Prostate gland (tissue), 2 donors: ENCODE measurements at places on chromosomes 13 and 19. TPM values are rescaled to one million over a fixed set of nuclear protein-coding genes. Genes with fewer than 3 reads are reported as not detected.
A peak's percentile ranks its signal among the peaks of the same experiment; 100 is the strongest.

The CFD gene
- 167 TPM for total RNA-seq

The AMH gene
- total RNA-seq, result 160 TPM

The TNNI3 gene
- total RNA-seq, result 12.4 TPM

The NBEA gene
- 13.6 TPM for total RNA-seq

The LHB gene
- total RNA-seq, result not detected

The SELENOW gene
- total RNA-seq, result 565 TPM

The PLPPR3 gene
- 0.27 TPM for total RNA-seq

The CCNE1 gene
- 8.0 TPM for total RNA-seq

DNA sequence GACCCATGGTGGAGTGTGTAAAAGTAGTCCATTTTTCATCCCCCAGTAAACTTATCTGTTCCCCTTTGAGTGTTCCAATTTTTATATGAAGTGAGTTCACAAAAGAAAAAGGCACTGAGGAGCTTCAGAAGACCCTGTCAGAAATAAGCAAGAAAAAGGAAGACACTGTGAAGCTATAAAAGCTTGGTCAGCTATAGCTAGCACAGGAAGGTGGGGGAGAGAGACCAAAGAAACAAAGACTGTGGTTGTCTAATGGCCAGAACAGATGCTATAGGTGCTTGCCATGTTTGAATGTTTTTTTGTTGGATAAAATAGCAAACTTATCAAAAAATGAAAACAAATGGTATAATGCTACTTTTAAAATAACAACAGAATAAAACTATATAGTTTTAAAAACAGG lies 46.5 kb downstream of the RCBTB2 start:
- no peak overlapping the region for H3K4me3 ChIP-seq
- H3K36me3 ChIP-seq, result no peaks in the 10 kb centered on the region
- H3K27ac ChIP-seq, result no peak overlapping the region
- H3K27me3 ChIP-seq, result no peaks in the 10 kb centered on the region
- DNase-seq, result no peak
- H3K4me1 ChIP-seq, result no peaks in the 10 kb centered on the region

DNA sequence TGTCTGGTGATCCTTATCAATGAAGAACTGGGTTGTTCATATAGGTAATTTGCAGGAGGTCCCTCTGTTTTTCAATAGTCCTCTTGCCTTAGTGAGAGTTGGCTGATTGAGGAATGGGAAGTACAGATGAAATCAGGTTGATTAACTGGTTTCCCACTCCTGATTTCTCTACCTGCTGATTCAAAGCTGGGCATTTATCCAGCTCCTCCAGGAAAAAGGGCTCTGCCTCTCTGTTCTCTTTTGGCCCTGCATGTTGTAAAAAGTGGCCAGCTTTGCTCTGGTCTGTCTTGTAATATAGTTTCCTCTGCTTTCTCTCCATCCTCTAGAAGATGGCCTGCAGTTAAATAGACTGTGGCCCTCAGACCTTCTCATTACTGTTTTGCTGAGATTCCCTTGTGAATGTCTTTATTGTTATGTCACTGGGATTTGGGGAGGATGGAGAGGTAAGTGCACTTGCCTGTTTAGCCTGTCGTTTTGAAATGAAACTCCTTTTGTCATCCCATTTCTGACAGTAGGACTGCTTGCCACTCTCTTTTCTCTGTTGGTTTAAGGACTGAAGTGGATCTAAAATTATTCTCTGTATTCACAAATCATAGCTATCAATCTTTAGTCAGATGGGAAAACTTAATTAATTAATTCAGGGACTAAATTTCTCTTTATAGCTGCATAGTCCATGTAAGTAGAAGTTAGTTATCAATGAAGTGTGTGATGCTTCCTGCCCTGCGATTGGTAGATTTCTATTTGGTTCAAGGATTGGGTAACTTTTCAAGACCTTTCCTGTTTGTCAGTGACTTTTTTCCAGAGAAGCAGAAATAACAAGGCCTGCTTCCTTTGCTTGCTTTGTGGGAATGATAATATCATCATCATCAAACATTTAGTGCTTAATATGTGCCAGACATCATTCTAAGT lies 28.5 kb downstream of the GARRE1 start:
- peak overlapping the region; percentile 33 for H3K27ac ChIP-seq
- H3K36me3 ChIP-seq, result no peaks in the 10 kb centered on the region
- DNase-seq, result peak; percentile 65
- no peaks in the 10 kb centered on the region for H3K4me1 ChIP-seq
- H3K27me3 ChIP-seq, result no peaks in the 10 kb centered on the region

DNA sequence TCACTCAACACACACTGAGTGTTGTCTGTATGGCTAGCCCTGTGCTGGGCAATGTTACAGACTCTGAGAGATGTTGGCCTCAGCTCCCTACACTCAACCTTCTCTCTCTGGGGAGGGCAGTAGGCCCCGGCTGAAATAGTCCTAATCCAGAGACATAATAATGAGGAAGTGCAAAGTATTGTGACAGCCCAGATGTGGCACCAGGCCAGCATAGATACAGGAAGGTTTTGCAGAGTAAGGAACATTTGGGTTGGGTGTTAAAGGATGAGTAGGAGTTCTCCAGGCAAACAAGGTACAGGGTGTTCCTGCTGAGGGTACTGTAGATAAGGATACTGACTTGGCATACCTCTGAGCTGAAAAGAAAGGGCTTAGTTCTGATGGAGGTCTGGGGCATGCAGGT lies 2.4 kb downstream of the LIN7B start:
- H3K4me3 ChIP-seq, result no peak overlapping the region
- H3K4me1 ChIP-seq, result peaks cover 14% of the 10 kb centered on the region
- H3K27ac ChIP-seq, result no peak overlapping the region
- H3K27me3 ChIP-seq, result no peaks in the 10 kb centered on the region

DNA sequence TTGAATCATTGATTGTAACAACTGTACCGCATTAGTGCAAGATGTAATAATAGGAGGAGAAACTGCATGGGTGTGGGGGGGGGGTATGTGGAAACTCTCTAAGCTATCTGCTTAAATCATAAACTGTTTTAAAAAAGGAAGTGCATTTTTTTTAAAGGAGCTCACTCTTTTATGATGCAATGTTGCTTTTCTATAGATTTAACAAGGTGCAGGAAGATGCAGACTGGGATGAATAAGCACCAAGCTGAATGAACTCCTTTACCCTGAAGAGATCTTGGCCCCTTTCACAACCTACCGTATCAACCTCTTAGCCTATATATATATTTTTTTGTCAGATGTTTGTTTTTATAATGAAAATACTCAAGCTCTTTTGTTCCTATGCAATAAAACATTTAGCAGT lies 95.9 kb downstream of the AKAP11 start:
- H3K27ac ChIP-seq, result no peak overlapping the region
- no peaks in the 10 kb centered on the region for H3K27me3 ChIP-seq
- DNase-seq, result no peak
- no peaks in the 10 kb centered on the region for H3K4me1 ChIP-seq

- no peak for DNase-seq
- no peaks in the 10 kb centered on the region for H3K36me3 ChIP-seq
- no peaks in the 10 kb centered on the region for H3K27me3 ChIP-seq
- H3K4me3 ChIP-seq, result no peak overlapping the region
- no peak overlapping the region for H3K27ac ChIP-seq
Measured at GRCh38 chr19:11286312-11286974, 9.5 kb upstream of the TSPAN16 start.

DNA sequence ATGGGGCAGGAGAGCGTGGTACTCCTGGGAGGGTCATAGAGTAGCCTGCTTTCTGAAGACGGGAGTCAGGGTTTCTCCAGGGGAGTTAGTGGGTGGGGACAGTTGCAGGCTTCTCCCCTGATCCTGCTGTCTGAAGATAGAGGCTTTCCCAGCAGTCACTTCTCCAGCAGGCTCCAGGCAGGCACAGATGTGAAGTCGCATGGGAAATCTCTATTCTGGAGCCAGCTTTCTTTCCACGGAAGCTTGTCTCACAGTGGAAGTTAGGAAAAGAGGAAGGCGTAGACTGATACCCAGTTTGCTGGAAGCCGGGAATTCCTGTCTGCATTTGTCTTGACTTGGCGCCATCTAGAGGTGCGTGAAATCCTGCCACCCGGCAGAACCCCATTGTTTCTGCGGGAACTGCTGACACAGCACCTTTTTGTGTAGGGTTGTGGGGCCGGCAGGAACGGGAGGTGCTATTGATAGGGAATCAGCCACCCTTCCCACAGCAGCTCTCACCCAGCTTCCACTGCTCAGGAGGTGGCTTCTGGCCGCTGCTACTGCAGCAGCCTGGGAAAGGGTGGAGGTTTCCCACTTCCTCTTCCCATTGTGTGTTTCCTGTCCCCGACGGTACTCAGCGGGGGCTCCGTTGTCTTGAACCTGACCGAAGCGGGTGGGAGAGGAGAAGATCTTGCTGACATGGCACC lies 28.5 kb upstream of the NPAS1 start:
- H3K27me3 ChIP-seq, result no peaks in the 10 kb centered on the region
- peaks cover 7% of the 10 kb centered on the region for H3K36me3 ChIP-seq
- H3K4me1 ChIP-seq, result no peaks in the 10 kb centered on the region
- peak; percentile 81 for DNase-seq
- H3K27ac ChIP-seq, result peak overlapping the region; percentile 40

GRCh38 chr13:37889102-37889501 lies 19.5 kb upstream of the TRPC4 start:
- H3K4me3 ChIP-seq, result no peak overlapping the region
- no peaks in the 10 kb centered on the region for H3K36me3 ChIP-seq
- H3K4me1 ChIP-seq, result no peaks in the 10 kb centered on the region

GRCh38 chr19:1474011-1474764 lies 4.8 kb downstream of the C19orf25 start:
- DNase-seq, result no peak
- H3K36me3 ChIP-seq, result no peaks in the 10 kb centered on the region
- no peak overlapping the region for H3K4me3 ChIP-seq
- peaks cover 17% of the 10 kb centered on the region for H3K4me1 ChIP-seq

- H3K4me1 ChIP-seq, result no peaks in the 10 kb centered on the region
- no peak overlapping the region for H3K27ac ChIP-seq
- peaks cover 3% of the 10 kb centered on the region for H3K27me3 ChIP-seq
- H3K4me3 ChIP-seq, result no peak overlapping the region
- no peak for DNase-seq
Measured at GRCh38 chr19:1511318-1512317, 1.2 kb downstream of the ADAMTSL5 start.

DNA sequence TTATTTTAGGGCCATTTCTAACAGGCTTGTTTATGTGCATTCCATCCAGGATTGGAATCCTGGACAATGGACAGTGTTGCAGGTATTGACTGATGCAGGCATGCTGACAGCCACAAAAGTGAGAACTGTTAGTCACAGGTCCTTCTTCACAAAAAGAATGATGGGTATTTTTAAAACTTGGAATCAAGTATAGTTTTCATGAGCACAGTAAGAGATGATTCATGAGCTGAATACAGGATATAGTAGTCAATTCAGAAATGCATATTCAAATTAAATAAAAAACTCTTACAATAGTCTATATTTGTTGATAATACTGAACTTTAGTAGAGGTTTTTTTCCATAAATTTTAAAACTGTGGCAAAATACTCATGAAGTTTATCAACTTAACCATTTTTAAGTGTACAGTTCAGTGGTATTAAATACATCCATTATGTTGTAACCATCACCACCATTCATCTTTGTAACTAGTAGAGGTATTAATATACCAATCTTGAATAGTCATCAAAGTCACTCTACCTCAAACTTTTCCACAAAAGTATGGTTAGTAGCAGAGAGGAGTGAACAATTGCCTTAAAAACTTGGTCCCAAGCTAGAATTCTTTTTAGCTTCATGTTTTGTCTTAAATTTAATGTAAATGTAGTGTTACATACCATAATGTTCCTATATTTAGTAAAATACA lies 79.5 kb downstream of the KCNRG start:
- H3K4me3 ChIP-seq, result no peak overlapping the region
- H3K27me3 ChIP-seq, result no peaks in the 10 kb centered on the region
- no peak for DNase-seq
- no peaks in the 10 kb centered on the region for H3K4me1 ChIP-seq
- H3K36me3 ChIP-seq, result no peaks in the 10 kb centered on the region
